RWPE1 (cell line): ENCODE measurements at places on chromosomes 7 and 10.

DNA sequence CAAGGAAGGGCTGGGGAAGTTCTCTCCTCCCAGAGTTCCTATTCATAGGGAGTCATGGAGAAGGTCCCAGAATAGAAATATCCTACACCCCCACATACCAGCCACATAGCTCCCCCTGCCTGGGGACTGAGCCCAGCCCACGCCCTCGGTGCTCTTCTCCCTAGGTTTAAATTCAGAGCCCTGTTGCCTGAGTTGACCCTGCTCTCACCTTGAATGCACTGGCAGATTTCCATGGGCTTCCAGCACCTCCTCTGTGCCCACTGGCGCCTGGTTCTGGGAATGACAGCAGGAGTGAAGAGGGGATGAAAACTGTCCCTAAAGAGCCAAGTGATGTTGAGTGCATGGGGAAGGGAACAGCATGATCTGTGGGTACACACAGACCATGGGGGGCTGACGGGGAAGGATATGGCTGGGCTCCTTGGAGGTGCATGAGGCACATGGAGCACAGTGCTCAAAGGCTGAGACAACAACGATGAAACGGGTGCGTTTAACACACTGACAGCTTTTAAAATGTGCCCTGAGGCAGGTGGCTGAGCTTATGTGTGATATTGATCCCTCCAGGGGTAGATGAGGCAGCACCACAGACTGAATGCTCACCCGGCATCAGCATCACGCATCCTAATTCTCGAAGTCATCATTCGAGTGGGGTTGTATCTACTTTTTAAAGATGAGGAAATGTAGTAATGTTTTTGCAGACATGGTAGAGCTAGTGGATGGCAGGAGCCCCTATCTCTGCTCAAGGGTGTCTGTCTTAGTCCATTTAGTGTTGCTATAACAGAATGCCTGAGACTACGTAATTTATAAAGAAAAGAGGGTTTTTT lies 53.7 kb upstream of the IGFBP3 start:
- no peak for DNase-seq

- DNase-seq: no peak
Measured at GRCh38 chr10:114053946-114054345, 10.3 kb downstream of the ADRB1 start.

- no peak for DNase-seq
Measured at GRCh38 chr10:92697663-92698511, 8.1 kb downstream of the HHEX start.

GRCh38 chr7:111238886-111239285 lies 148.0 kb downstream of the LRRN3 start:
- DNase-seq: no peak

DNA sequence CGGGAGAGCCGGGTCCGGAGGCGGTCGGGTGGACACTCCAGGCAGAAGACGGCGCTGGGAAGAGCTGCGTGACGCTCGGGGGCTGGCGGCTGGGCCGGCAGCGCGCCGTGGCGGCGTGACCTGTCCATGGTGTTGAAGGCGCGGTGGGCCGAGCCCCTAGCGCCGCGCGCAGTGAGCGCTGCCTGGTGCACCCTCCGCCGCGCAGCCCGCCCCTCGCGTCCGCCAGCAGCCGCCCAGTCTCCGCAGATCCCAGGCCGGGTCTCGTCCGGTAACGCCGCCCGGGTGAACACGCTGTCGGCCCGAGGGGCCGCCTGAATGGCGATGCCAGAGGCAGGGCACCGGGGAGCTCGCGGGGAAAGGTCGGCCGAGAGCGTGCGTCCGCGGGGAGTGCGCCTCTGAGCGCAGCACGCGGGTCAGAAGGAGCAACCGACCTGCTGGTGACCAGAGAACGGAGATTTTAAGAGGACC lies 657 bp upstream of the TMEM178B start:
- no peak for DNase-seq

GRCh38 chr7:118111347-118111746 lies 72.6 kb upstream of the LSM8 start:
- no peak for DNase-seq

- no peak for DNase-seq
Measured at GRCh38 chr7:128858380-128859231, 4.0 kb upstream of the ATP6V1F start.

DNA sequence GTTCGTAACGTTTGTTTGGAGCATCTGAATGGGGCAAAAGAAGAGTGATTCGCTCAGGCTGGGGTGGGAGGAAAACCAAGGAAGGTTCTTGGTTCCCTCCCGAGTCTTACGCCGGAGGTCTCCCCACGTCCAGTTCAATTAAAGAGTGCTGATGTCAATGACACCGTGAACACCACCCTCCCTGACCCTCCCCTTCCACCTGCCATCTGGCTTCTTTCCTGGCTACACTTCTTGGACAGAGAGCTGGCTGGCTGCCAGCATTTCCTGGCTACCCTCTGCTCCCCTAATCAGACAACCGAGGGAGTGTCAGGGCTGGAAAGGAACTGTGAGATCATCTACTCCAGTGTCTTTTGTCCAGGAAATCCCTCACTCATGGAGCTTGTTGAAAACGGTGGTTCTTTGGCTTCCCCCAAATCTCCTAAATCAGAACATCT lies 24.1 kb upstream of the FFAR4 start:
- DNase-seq: no peak

- DNase-seq: no peak
Measured at GRCh38 chr10:106973288-106973687, 191.2 kb downstream of the SORCS1 start.

- DNase-seq: no peak
Measured at GRCh38 chr10:43771675-43772074, 123.0 kb upstream of the ZNF32 start.
